ENCODE measurements at places on chromosomes 12 and 14.

DNA sequence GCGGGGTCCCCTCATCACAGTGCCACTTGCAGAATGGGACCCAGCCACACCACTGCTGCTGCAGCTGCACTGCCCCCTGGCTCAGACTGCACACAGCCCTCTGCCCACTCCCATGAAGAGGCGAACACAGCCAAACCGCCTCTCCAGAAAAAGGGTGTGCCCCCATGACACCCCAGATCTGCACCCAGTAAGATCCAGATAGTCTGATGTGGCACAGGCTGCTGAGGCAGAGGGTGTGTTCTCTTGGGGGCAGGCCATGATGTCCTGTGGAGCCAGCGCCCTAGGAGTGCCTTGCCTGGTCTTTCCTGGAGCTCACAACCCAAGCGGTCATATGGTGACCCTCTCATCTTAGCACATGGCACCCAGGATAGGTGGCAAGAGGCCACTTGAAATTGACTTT lies 44.4 kb downstream of the SLC8B1 start:
- no peak for DNase-seq

- peak; percentile 12 for DNase-seq
Observed at GRCh38 chr12:78672033-78672432, 192.5 kb upstream of the SYT1 start.

DNA sequence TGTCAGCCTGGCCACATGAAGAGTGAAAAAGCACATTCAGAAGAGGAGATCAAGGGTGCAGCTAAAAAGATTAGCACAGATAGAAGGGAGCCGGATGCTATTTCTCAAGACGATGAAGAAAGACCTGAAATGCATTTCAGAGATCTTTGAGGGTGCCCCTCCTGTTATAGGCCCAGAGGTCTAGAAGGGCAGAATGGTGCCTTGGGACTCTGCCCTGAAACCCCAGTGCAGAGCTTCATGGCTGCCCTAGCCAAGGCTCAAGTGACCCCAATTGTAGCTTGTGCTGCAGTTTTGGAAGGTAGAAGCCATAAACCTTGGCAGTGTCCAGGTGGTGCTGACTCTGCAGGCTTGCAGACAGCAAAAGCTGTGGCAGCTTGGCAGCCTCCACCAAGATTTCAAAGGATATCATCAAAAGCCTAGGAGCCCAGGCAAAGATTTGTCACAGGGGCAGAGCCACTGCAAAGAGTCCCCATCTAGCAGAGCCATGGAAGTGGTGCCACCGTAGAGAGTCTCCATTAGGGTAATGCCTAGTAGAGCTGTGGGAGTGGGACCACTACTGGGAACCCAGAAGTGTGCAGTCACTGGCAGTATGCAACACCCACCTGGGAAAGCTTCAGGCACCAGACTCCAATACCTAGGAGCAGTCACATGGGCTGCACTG lies 6.4 kb downstream of the LACRT start:
- no peak for DNase-seq

DNA sequence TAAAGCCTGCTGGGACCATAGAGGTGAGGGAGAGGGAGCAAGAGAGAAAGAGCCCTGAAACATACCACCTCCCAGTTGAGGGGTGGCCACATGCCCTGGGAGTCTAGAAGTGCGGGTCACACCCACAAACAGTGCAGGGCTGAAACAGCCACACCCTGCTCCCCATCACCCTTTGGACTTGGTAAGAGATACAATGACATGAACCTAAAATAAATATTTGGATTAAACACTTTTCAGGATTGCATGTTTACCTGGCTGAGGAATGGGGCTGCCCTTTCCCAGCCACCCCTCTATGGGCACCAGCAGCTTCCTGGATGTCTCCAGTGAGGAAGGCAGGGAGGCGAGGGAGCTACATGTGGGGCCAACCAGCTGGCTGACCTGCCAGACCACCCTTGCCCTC lies 39.0 kb upstream of the TC2N start:
- DNase-seq = no peak

All from T47D (cell line).